EH (cell line): ENCODE measurements at places on chromosomes 7 and 10.

GRCh38 chr7:97819161-97819560 is 53.0 kb downstream of the ASNS start:
- DNase-seq, result no peak

DNA sequence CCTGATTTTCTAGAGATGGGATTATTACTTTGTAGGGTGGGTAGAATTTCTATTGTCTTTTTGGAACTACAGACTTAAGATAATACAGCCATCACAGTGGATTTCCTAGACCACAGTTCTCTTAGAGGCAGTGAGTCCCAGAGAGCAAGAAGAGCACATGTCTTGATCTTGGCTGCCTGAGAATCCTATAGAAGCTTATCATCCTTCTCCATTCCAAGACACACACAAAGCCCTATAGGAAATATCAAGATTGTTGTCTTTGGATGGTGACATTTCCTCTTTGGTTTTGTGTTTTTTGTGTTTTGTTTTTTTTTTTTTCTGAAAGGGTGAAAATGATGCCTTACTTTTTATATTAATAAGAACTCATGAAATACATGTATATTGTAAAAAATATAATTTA is 143.1 kb downstream of the AHR start:
- peak; percentile 15 for DNase-seq

DNA sequence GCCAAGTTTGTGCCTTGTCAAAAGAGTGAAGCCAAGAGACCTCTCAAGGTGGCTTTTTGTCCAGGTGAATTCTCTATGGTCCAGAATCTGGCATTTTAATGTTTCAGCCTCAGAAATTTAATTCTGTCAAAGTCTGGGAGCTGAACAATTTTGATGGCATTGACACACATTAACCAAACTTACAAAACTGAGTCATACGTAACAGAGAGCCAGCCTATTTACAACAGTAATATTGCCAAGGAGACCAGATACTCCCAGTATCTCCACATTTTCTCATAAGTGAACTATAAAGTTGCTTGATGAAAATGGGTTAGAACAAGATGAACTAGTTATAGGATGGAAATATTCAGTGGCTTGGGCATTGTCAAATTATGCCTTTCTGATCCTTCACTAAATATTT is 43.8 kb downstream of the PDE6C start:
- no peak for DNase-seq

DNA sequence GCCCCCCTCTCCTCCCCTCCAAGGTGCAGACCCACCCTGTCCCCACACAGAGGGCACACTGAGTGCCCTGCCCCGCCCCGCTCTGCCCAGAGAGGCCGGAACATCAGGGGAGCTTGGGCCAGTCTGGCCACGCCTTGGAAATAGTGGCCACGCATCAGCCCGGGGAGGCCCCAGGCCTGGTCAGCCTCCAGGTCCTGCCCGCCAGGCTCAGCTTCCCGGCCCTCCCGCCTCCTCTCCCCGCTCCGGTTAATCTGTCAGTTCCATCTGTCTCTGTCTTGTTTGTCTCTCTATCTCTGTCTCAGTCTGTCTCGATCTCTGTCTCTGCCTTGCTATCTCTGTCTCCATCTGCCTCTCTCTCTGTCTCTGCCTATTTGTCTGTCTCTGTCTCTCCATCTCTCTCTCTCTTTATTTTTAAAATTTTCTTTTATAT is 28.9 kb upstream of the TNRC18 start:
- no peak for DNase-seq

GRCh38 chr10:133081636-133082035 is 6.1 kb upstream of the ADGRA1 start:
- no peak for DNase-seq

DNA sequence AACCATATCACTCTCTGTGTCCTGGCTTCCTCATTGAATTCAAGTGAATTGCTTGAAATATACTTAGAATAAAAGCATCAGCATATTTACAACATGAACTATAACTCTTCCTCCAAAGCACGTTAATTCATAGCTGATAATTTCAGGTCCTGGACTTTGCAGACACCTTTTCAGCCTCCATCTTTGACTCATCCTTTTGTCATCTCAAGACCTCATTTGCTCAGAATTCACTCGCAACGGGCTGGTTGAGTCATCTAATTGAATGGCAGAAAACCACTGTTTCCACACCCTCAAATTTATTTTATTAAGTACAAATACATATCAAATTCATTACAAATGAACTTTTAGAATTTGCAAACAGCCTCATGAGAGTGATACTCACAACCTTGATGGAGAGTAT is 545.7 kb downstream of the GATA3 start:
- DNase-seq, result no peak
